ENCODE measurements at places on chromosomes 5 and 9.

DNA sequence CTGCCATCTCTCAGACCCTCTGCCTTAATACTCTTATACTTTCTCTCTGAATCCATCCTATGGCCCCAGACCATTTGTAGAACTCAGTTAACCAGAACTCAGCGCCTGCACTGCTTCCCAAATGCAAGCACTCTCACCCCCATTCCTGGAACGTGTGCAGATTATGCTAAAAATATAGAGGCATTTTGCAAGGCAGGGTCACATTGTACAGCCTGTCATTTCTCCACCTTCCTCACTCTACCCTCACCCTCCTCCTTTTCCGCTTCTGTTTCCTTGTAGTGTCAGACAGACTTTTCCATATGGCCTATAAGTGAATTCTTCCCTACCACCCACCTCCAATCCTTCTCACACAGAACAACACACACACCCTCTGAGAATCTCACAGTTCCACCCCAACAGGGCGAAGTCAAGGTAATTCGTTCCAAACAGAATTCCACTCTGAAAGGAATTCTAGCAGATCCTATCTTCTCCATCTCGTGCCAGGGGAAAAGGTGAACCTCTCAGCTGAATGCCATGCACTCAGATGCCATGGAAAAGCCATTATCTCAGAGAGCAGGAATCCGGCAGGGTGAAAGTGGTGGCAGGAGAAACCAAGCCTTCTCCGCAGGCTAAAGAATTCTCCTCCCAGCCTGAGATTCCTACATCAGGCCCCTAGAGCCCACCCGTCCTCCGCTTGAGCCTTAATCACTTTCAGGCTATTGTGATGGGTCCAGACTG lies 25.3 kb downstream of the GGTA1 start:
- DNase-seq: no peak

DNA sequence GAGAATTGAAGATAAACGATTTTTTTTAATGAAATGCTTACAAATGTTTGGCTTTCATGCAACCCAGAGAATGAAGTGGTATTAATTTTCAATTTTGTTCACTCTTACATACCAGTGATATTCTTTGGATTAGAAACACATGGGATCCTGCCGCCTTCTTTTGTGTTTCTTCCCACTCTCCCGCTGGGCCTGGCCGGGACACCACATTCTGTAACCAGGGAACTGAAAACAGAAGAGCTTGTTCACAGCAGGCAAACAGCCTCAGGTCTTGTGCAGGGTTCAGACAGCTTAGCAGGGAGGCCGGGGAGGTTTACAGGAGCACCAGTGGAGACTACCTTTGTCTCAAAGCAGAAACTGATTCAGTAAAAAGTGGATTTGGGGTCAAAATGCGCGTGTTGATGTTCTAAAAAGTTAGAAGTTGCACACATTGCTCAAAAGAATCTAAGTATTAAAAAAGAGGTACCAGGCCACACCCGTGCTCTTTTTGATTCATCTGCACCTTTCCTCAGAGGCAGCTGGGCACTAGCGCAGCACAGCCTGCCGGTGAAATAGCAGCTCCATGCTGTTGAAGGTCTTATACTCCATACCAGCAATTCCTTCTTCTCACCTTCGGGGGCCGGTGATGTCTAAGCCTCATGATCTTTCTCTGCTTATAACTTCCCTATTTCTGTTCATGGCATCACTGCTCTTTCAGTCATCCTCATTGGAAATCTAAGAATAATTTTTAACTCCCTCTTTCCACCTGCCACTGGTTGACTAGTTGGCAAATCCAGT lies 67.1 kb downstream of the GRAMD2B start:
- no peak for DNase-seq

DNA sequence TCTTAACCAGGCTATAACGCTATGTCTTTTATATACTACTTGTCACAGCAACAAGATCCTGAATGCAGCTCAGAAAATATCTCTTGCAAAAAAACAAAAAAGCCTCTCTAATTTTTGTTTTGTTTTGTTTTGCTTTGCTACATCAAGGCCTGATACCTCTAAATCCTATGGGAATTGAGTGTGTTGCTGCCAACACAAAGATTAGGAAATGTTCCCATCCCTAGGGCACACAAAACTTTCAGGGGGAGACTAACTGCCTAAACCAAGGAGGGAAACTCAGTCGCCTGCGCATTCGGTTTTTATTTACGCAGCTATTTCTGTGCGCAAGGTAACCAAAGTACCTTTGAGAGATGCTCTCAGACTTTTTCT lies 1.7 kb downstream of the SSBP2 start:
- DNase-seq: no peak

DNA sequence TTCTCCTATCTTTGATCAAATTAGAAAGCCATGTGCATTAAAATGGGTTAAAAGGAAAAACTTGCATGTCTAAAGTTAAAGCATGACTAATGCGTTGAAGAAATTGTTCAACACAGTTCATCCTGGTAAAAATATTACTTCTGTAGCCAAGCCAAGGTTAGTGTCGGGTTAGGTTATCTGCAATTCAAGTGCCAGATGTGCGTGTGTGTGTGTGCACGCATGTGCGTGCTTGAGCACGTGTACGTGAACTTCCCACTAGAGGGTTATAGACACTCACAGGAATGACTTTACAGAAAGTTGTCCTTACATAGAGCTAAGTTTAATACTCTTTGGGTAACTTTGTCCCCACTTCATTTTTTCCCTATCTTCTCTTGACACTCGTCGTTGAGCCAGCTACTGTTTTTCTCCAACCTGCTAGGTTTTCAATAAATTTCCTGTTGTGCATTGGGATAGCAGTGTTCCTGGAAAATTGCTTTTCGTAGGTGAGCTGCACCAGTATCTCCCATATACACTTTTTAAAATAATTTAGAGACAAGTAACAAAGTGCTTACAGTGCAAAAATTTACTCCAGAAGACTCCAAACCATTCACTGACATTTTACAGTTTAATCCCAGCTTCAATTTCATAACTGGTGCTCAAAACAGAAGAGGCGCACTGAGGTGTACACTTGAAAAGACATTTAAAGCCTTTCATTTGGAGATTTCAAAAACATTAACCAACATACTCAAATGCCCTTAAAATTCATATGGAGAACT lies 353.8 kb downstream of the NFIB start:
- DNase-seq: no peak

DNA sequence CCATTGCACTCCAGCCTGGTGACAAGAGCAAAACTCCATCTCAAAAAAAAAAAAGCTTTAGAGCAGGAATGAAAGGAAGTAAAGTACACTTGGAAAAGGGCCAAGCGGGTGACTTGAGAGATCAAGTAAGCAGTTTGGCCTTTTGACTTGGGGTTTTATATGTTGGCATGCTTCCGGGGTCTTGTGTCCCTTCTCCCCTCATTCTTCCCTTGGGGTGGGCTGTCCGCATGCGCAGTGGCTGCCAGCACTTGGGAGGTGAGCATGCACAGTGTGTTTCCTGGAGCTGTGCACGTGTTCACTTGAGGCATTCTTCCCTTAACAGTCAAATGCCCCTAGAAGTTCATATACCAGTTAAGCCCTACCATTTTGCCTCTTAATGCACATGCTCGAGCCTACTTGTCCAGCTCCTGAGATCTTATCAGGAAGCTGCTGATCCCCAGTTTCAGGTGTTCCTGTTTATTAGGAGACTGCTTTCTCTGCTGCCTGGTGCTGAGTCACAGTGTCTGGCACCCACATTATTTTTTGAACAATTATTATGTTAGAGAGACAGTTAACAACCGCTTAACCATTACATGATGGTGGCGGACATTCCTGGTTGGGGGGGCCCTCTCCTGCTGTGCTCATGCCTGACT lies 32.6 kb upstream of the PRRC2B start:
- DNase-seq: no peak

- no peak for DNase-seq
Observed at GRCh38 chr5:79122973-79123372, 11.4 kb downstream of the BHMT start.

GRCh38 chr5:13809921-13810320 lies 134.6 kb downstream of the DNAH5 start:
- no peak for DNase-seq

DNA sequence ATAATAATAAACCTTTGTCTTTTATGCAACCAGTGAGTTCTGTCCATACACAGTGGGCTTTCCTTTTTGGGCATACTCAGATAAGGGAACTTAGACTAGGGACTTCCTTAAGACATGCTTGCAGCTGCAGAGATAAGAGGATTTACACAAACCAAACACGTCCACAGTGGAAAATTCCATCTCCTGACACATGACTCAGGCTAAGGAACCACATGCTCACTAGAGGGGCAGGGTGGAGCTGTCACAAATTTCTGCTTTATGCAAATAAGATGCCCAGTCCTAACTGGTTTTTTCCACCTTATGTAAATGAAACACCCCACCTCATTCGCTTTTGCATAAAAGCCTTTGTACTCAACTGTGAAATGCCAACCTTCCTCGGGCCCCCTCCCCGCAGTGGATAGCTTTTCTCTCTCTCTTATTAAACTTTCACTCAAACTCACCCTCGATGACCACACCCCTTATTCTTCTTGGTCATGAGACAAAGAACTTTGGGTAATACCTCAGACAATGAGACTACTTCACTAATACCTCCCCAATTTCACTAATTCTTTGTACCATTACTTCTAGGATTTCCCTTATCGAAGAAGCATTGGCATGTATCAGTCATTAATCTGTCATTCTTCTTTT lies 170.3 kb upstream of the FTMT start:
- no peak for DNase-seq

DNA sequence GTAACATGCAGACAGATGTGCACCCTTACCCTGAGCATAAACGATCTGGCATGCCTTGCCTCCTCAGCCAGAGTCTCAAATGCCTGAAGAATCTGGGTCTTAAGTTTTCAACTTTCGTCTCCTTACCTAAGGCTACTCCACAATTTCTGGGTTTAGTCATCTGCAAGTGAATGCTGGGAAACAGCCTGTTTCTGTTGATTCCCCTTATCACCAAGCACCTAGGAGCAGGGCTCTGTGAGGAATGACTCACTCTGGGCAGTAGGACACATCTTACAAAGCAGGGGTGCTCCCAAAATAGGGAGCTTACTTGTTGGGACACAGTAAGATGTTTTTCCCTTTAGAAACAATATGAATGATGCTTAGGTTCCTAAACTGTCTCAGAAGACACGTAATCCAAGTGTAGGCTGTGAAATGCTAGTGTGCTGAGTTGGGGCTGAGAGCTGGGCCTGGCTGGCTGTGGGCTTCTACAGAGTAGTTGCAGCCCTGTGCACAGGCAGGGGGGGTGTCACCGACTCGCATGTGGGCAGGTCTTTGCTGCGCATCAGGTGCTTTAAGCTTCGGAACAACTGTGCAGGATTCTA lies 58.0 kb downstream of the DAP start:
- no peak for DNase-seq

DNA sequence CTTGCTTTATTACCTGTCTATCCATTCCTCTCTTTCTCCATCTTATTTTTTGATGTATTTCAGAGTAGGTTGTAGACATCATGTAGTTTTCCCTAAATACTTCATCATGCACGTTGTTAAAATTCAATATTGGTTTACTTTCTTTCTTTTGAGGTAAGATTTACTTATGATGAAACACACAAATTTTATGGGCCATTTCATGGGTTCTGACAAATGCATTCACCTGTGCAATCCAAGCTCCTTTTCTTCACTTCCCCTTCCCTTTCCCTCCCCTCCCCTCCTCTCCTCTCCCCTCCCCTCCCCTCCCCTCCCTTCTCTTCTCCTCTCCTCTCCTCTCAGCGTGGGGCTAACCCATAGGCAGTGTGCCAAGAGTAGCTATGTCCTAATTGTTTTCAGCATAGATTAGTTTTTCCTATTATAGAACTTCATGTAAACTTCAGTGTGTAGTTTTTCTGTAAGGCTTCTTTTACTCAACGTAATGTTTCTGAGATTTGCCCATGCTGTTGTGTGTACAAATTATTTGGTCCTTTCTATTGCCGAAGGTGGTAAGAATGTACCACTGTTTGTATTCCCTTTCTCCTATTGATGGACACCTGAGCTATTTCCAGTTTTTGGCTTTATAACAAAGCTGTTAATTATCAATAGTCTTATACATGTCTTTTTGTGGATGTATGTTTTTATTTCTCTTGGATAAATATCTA lies 92.9 kb upstream of the CLINT1 start:
- DNase-seq: no peak

DNA sequence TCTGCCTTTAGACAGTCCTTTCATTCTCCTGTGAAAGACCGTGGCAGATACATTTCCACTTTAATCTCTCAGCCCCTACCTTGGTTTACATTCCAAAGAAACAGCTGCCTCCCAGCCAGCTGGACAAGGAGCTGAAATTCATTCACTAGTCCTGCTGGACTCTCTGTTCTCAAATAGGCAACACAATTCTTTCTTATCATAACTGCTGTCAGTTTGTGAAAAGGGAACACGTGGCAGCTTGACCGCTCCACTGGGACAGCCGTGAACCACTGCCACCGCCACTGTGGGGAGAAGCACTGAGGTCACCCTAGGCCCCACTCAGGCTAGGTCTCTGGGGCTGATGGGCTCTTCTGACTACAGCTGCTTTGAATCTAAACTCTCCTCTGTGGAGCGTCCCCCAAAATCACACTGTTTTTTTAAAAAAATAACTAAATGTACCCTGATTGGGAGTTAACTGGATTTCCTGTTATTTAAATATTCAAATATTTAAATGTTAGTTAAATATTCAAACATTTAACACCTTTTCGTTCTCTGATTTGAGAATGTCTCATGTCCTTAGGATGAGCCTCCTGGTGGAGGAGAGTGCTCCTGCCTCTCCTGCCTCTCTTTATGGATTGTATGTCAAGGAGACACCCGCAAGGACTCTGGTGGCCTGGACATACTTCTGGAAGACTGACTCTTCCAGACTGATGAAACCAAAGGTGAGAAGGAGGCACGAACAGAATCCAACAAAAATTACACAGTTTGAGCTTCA lies 120.1 kb downstream of the BOD1 start:
- DNase-seq: no peak

DNA sequence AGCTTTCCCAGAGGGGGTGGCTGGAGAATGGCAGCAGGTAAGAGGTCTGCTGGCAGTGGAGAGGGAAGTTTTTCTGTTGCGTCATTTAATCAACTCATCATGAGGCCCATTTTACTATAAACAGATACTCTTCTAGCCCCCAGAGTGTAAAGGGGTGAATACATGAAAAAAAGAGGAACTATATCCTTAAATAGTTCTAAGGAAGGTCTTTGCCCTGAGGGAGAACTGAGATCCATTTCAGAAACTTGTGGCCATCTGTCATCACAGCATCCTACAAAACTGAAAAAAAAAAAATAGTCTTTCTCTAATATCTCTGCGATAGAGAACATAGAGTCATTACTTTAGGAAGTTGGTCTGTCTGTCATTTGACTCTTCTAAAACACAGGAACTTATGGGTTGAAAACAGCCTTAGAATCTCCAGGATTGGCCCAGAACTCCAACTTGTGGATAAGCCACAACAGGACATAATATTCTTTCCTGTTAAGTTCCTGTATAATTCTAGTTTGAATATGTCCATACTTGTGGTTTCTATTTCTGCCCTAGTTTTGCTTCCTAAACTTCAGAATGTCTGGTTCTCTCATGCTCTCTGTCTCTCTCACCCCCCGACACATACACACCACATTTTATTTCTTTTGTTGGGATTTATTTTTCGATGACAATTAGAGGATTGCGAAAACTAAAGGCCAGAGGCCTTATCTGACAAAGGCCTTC lies 238.5 kb upstream of the PIK3R1 start:
- DNase-seq: no peak

Measured in stimulated activated CD4-positive, alpha-beta T cell treated with anti-CD3 and anti-CD28 coated beads, Interleukin-1b, Interleukin-23, amount 100 ng/mL, for 1 hour (primary cell).